Stimulated activated CD8-positive, alpha-beta memory T cell treated with anti-CD3 and anti-CD28 coated beads, Interleukin-4, amount 100 ng/mL, for 4 hours (primary cell): ENCODE measurements at places on chromosomes 7 and 10.

GRCh38 chr7:142908921-142909890 lies 23.7 kb upstream of the TRPV6 start:
- DNase-seq = no peak

GRCh38 chr7:101216001-101216859 lies 1.2 kb downstream of the PLOD3 start:
- DNase-seq = no peak

DNA sequence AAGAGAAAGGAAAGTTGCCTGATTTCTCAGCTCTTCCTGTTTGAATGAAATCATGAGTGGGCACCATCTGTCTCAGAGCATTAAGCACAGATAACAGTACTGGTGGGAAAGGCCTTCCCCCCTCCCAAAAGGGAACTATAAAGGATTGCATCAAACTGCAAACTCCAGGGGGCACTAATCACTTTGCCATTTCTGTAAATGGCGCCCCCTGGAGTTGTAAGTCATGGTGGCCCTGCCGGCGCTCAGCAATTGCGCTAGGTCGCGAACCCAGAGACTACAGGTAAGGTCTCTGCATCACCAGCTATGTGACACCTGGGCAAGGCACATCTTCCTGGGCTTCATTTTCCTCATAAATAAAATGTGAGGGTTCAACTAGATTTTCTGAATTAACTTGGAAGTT lies 11.1 kb downstream of the LRRC4 start:
- DNase-seq = no peak

GRCh38 chr7:6536262-6537260 lies 14.7 kb downstream of the GRID2IP start:
- no peak for DNase-seq

GRCh38 chr7:18425838-18426445 lies 69.6 kb upstream of the HDAC9 start:
- no peak for DNase-seq

DNA sequence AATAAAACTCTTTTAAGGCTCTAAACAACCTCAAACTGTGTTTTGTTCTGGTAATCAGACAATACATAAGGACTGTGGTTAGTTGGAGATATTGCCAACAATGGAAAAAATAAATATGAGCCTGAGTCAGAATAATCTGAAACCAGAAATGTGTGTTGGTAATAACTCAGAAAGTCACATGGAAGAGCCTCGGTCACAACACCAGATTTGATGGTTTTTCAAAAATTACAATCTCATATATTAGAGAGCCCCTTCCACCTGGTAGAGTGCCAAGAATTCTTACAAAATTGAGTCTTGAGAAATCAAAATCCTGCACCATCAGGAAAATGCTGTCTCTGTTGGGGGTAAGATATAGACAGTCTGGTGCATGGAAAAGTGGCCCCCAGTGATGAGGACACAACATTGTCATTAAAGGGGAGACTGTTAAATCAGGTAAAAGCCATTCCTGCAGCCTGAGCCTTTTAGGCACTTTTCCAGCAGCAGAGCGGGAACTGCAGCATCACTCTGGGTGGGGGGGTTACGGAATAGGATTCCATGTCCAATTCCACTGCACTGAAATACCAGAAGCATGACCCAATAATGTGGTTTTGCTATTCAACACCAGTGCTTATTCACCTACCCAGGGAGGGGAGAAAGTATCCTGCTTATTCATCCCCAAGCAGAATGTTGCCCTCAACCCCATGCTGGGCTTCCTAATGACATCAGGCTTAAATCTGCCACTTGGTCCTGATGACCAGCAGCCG lies 9.5 kb upstream of the ADAM12 start:
- no peak for DNase-seq

- DNase-seq = no peak
These were observed 205.6 kb downstream of the AUTS2 start for GRCh38 chr7:69803699-69804516.

DNA sequence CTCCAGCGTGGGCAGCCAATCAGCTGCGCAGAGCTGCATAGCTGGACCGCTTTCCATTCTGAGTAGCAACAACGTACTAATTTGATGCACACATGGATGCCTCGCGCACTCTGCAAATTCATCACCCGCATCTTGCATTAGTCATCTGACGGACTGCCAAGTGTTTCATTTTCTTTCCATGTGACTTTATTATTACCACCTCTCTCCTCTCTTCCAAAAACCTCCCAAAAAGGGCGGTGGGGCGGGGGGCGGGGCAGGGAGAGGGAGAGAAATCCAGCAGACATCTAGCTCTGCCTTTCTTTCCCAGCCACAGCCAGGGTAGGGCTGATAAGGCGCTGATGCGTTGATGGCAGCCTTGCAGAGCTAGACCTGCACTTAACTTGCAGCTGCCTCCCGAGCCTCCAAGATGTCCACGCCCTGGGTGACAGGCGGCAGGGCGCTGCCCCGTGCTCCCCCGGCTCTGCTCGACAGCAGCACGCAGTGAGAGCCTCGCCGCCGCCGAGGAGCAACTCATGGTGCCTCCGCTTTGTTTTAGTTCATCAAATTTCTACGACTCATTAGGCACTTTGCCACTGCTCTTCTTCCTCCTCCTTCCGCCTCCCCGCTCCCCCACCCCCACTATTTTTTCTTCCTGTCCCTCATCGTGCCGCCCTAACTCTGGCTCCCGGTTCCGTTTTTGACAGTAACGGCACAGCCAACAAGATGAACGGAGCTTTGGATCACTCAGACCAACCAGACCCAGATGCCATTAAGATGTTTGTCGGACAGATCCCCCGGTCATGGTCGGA lies 147.3 kb downstream of the CELF2 start:
- no peak for DNase-seq

- no peak for DNase-seq
These were observed 17.6 kb downstream of the BCCIP start for GRCh38 chr10:125840955-125841354.

DNA sequence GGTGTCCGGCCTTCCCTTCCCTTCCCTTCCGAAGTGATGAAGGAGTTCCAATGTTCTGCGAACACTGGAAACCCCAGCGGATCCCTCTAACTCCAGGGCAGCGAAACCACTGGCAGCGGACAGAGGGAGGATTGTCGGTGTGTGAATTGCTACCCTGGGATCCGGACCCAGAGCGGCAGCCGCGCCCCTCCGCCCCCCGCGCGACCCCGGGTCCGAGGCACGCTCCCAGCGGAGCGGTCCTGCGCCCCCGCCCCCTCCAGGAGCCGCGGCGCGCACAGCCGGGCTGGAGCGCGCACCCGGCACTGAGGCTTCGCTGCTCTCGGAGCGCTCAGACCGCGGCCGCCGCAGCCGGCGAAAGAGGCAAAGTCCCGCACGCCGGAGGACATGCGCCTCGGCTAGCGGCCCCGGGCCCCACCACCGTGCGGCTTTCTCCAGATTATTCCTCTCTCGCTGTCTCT lies at the start of gene PTPRZ1:
Gene PTPRZ1, plus strand, starts transcription at position 331 of the 458 bp plus-strand sequence. CDS start 339 bp downstream, outside the sequence.
- no peak for DNase-seq

DNA sequence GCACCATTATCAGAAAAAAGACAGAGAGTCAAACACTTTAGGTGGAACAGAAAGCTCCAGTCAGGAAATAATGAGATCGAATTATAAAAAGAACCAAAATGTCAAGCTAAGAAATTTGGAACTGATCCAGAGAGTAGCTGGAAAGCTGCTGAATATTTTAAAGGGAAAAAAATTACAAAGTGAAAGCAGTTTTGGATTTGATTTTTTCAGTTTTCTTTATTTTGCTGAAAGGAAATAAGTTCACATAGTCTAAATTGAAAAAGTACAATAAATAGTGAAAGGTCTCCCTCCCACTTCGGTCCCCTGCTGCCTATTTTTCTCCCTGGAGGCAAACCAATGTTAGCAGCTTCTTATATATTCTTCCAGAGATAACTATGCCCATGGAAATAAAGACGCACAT lies 11.3 kb upstream of the TOMM7 start:
- DNase-seq = no peak

DNA sequence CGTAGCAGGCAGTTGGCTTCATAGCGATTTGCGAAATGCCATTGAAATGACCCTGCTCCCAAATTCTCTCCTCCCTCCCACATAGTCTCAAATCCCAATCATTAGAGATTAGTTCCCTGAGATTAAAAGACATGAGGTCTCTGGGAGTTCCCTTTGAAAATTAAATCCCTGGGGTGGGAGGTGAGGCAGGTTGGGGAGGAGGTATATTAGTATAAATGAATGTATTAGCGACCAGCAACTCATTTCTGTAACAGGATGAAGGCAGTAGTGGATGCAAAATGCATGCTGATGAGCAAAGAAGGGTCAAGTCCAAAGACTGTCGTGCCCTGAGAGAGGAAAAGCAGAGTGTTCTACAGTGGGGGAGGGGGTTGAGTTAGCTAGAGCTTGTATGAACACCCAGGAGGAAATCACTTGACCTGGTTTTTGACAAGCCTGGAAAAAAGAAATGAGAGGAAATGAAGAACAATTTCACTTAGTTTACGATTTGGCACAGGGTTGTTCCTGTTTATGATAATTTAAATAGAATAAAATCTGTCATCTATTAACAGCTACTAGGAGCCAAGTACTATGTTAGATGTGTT lies 79.6 kb upstream of the MTPN start:
- no peak for DNase-seq

GRCh38 chr7:111997546-111997945 lies 208.7 kb downstream of the DOCK4 start:
- no peak for DNase-seq

DNA sequence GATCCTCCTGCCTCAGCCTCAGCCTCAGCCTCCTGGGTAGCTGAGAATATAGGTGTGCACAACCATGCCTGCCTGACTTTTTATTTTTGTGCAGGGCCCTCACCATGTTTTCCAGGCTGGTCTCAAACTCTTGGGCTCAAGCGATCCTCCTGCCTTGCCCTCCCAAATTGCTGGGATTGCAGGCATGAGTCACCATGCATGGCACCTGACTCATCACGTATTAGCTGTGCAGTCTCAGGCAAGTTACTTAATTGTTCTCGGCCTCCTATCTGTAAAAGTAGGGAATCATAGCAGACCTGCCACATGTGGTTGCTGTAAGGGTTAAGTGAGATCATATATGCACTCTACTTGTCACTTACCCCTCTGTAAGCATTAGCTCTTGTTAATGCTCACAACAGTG lies 117.2 kb downstream of the ANLN start:
- no peak for DNase-seq

DNA sequence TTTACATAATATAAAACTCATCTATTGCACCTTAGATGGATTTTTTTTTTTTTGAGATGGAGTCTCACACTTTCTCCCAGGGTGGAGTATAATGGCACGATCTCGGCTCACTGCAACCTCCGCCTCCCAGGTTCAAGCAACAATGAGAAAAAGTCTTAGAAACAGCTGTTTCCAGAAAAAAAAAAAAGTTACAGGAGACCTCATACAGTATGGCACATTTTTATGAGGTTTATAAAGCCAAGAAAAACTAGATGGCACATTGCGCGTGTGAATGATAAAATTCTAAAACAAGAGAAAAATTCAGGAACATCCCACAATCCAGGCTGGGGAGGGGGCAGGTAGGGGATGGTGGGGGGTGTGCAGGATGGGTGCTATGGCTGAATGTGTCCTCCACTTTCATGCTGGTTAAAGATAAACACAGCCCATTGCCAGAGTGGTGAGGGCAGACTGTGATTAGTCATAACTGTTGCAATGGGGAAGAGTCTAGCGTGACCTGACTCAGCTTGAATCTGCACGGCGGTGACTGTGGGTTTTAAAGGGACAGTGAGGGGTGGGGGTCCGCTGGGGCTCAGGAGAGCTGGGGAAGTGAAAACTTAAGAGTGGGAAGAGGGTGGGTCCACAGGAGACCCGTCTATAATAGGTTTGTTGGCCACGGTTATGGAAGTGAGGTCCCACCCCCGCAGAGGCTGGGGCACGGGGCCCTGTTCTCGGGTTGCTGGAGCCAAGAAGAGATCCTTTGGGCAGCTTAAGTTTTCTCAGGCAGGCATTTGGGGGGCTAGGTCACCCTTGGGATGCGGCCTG lies 11.9 kb upstream of the LRRC27 start:
- DNase-seq = no peak

GRCh38 chr10:12208460-12208859 lies 12.5 kb downstream of the CDC123 start:
- no peak for DNase-seq
